ENCODE measurements at places on chromosomes 2 and 18.

- DNase-seq: no peak
These were observed 417.9 kb downstream of the EPHA4 start for GRCh38 chr2:221154176-221154575.

GRCh38 chr2:134271758-134272157, 17.9 kb downstream of the MGAT5 start:
- no peak for DNase-seq

- DNase-seq: no peak
These were observed 10.2 kb downstream of the CERS6 start for GRCh38 chr2:168466190-168466737.

GRCh38 chr2:226995625-226996041, 159.8 kb downstream of the RHBDD1 start:
- DNase-seq: no peak

DNA sequence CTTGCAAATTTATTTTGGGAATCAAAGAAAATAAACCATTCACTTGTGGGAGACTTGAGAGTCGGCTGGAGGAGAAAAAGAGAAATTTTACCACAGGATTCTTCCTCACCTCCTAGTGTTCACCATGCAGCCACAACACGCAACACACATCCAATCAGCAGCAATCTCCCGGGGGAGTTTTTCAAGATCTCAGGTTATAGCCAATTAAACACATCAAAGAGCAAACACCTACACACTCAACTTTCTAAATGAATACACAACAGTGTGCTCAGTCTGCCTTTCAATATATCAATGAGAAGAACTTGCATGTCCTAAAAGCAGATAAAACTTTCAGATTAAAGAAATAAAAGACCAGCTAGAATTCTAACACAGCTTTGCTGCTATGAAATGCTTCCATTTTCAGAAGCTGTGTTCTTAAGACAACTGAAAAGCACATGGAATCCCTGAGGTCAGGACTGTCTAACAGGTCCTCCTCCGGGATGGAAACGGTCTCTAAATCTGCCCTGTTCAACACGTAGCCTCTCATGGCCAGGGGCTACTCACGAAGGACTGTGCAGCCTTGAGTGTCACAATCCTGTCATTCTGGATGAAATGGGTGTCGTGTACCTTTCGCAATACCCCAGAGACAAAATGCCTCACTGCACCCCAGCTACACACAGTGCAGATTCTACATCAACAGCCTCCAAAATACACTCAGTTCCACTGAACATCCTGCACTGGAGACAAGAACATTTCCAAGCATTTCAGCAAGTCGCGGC, 84.2 kb downstream of the ZNF516 start:
- no peak for DNase-seq

DNA sequence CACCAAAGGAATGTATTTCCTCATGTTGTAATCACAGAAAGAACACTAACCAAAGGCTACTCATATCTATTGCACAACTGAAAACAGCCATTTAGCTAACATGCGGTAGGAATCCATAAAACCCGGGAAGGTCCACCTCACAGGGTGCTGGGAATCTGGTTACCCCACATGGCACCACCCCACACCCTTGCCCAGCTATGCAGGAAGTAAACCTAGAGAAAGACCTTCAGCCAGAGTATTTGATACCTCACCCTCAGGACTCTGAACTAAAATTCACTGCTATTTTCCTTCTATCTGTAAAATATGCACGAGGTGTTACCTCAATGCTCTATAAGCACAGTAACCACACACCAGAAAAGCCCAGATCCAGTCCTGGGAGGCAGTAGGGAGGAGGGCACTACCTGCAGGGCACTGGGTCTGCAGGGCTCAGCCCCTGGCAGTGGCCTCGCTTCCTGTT, 45.8 kb downstream of the PTPN2 start:
- DNase-seq: no peak

GRCh38 chr2:10680957-10681356, 8.8 kb downstream of the NOL10 start:
- no peak for DNase-seq

DNA sequence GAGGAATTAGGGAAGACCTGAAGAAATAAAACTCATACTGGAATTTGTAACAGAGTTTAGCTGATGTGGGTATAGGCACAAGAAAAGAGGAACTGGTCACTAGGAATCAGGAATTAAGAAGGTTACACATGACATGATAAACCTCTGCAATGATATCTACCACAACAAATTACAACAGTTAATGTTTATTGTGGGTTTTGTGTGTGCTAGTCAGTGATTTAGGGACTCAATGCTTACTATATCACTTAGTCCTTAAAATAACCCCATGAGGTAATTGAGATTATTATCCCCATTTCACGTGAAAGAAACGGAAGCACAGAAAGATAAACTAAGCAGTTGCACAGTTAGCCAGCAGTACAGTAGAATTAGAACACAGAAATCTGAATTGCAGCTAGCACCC, 415.8 kb upstream of the ZEB2 start:
- no peak for DNase-seq

- no peak for DNase-seq
These were observed 247.7 kb upstream of the RBMS1 start for GRCh38 chr2:160741271-160741670.

DNA sequence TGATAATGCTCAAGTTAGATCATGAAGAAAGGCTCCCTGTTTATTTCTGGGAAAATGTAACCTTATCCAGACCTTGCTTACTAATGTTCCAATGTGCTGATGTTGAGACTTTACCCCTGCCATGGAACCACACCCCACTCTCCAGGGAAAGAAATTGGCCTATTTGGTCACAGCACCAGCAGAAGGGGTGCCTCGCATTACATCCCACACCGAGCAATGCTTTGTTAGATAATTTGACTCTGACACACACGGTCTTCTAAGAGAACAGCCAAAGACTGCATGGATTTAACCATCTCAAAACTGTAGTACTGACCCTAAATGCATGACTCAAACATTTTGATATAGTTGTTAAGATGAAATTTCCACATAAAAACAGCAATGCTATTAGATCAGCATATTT, 152.1 kb upstream of the CCDC150 start:
- DNase-seq: no peak

GRCh38 chr2:101124643-101125366, 26.4 kb downstream of the TBC1D8 start:
- no peak for DNase-seq

Measured in NCI-H187 treated with DMSO at 0.1 percent for 48 hours (cell line).